Calu3 (cell line): ENCODE measurements at places on chromosomes 1 and 21. TPM values are rescaled to one million over a fixed set of nuclear protein-coding genes. Genes with fewer than 3 reads are reported as not detected.
A peak's percentile ranks its signal among the peaks of the same experiment; 100 is the strongest.

The BCAN gene
- not detected in 2 replicates for total RNA-seq

DNA sequence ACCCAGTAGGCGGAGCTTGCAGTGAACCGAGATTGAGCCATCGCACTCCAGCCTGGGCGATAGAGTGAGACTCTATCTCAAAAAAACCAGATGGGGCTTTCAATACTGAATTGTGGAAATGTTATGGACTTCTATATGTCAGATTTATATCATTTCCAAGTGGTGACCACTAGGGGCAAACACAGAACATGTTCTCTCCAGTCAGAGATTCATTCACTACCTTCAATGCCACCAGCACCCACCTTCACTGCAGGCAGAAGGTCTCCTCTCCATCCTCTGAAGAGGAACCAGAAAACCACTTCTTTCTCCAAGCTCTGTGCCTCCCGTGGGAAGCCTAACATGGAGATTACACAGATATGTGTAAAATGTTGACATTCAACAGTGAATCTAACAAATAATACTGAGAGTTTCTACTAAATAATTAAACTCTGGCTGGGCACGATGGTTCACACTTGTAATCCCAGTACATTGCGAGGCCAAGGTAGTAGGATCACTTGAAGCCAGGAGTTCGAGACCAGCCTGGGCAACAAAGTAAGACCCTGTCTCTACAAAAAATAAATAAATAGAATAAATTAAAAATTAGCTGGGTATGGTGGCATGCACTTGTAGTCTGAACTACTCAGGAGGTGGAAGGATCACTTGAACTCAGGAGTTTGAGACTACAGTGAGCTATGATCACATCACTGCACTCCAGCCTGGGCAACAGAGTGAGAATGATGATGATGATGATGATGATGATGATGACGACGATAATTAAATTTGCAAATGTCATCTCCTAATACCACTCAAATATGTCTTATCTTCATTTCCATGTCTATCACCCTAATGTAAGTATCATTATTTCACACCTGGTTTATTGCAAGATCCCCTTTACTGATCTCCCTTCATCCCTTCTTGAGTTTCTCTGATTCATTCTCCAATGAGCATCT is 151.1 kb downstream of the ZNF281 start:
- DNase-seq: peak; percentile 36

The RHEX gene
- 75.1 and 88.9 TPM in 2 replicates for total RNA-seq

DNA sequence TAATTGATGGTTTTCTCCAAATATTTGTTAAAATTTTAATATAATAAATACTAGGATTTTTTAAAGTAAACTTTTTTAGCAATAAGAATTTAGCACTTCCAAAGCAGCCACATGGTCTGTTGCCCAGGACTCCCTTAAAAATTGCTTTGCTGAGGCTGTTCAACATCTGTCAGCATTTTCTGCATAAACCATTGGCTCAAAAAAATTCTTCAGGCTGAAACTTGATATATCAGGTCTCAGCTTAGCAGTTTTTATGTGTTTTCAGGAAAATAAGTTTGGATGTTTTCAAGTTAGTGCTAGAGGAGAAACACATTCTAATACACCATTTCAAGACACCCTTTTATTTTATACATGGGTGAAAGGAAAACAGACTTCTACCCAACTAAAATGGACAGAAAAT is 69.1 kb upstream of the C1orf105 start:
- DNase-seq: no peak

GRCh38 chr1:38724160-38725131 is 135.1 kb downstream of the RRAGC start:
- DNase-seq: no peak

GRCh38 chr1:29706936-29707335 is 470.6 kb downstream of the PTPRU start:
- peak; percentile 69 for DNase-seq

The CYP4A11 gene
- not detected in 2 replicates for total RNA-seq

GRCh38 chr1:166915042-166915441 is 39.0 kb upstream of the TADA1 start:
- DNase-seq: no peak

GRCh38 chr1:25587290-25587689 is 29.3 kb upstream of the MAN1C1 start:
- no peak for DNase-seq

DNA sequence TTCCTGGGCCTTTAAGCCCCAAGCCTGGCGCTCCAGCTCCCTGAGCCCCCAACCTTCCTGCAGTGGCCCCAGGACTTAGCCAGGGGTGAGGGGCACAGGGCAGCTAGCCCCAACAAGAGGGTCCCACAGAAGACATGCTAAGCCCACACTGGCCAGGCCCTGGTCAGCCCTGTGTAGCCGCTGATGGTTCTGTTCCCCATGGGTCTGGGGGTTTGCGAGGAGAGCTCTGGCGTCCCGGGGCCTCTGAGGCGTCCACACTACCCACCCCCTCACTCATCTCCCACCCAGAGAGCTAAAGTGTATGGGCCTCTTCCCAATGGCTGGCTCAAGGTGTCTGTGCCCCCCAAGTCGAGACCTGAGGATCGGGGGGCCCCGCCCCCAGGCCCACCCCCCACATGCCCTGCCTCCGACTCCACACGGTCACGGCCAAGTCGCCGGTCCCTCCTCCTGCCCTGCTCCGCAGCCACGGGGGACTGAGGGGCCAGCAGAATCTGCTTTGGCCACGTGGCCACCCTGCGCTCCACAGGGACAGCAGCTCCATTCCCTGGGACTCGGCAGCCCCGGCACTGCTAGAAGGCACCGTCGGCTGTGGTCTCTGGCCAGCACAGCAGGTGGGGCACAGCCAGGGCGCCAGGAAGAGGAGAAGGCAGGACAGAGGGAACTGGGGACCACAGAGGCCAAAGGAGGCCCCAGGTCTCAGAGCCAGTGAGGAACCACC is 7.8 kb downstream of the TNFRSF18 start:
- DNase-seq: no peak

DNA sequence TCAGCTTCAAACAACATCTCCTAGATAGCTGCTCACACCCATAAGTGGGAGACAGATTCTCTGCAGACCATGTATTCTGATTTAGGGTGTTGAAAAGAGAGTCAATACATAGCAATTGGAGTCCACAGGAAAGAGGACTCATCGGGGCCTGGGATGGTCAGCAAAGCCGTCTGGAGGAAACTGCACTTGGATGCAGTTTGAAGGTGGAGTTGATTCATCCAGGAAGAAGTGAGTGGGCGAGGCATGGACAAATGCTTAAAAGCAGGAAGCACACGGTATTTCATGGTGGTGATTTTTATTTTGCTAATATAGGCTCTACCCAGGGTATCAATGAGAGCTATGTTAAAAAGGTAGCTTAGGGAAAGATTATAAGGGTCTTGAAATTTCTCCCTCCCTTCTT is 36.8 kb upstream of the DIRAS3 start:
- DNase-seq: no peak

- no peak for DNase-seq
Measured at GRCh38 chr1:64962441-64962840, 3.9 kb downstream of the JAK1 start.

DNA sequence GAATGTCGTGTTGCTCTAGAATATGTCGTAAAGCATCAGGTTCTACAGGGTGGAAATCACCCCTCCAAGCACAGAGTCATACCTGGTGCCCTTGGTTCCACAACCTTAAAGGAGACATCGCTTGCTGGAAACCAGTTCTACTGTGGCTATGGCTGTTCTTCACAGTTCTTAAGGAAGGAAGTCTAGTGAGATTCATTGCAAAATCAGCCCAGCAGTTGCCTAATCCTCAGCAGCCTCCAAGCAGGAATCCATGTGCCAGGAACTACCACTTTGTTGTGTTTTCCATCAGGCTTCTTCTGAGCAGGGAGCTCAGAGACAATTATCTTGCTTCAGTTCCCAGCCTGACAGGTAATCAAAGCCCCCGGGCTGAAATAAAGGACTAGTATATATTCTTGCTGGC is 45.0 kb upstream of the SLC35F3 start:
- DNase-seq: no peak

DNA sequence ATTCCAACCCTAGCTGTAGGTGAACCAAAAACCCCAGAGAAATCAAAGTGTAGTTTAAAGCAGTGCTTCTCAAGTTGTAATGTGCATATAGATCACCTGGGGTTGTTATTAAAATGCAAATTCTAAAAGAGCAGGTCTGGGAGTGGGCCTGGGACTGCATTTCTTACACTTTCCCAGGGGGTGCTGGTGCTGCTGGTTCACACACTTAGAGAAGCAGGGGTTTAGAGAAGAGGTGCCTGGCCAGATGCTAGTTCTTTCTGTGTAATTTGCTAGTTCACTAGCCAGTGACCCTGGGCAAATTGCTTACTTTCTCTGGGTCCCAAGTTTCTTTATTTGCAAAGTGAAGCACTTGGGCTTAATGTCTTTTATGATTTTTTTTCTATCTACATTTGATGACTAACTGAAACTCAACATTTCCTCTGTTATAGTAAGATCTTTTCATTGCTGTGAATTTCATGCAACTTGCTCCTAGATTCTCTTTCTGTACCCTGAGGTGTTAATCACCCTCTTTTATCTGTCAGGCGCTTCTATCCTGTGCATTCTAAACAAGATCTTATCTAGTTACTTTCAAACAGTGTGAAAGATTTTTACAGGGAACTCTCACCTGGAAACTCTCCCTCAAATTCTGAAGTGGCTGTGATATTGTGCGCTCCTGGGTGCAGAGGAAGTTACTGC is 141.9 kb upstream of the UBE2U start:
- no peak for DNase-seq

- DNase-seq: no peak
Measured at GRCh38 chr1:169699707-169700106, 11.7 kb downstream of the SELL start.

DNA sequence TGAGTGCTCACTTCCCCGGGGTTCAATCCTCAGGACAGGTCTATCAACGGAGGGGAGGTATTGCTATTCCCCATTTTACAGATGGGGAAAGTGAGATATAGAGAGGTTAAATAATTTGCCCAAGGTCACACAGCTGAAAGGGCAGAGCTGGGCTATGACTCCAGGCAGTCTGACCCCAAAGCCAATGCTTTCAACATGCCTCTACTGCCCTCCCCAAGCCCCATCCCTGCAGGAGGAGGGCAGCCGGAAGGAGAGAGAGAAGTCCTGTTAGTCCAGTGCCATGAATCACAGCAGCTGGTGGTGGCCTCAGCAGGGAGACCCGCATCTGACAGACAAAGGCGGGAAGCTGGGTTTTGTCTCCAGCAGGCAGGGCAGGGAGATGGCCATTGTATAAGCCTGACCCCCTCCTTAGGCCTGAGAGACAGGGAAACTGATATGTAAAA is 20.0 kb upstream of the CLIC4 start:
- DNase-seq: peak; percentile 13

DNA sequence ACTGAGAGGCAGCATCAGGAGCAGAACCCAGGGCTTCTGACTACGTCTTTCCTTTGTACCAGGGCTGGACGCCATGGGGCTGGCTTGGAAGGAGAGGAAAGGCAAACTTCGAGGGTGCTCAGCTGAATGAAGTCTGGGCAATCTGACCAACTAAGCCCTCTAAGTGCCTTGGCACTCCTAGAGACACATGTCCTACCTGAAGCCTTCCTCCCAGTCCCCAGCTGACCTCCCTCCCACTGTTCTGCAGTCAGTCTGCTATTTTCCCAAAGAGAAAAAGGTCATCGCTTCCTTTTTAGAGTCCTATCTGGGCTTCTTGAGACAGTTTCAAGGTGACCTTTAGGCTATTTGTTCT is 5.2 kb downstream of the SLC9A1 start:
- DNase-seq: no peak

- DNase-seq: peak; percentile 20
Measured at GRCh38 chr1:181485287-181486097, 2.2 kb downstream of the CACNA1E start.

The IL19 gene
- not detected in 2 replicates for total RNA-seq
